ENCODE measurements at places on chromosomes 4 and X. TPM values are rescaled to one million over a fixed set of nuclear protein-coding genes. Genes with fewer than 3 reads are reported as not detected.

GRCh38 chr4:171308661-171309060 lies 504.5 kb upstream of the GALNTL6 start:
- DNase-seq, result no peak
- no peak overlapping the region for H3K27ac ChIP-seq
- H3K36me3 ChIP-seq, result no peaks in the 10 kb centered on the region
- no peaks in the 10 kb centered on the region for H3K4me1 ChIP-seq

GRCh38 chr4:10267066-10267465 lies 150.5 kb upstream of the WDR1 start:
- H3K27me3 ChIP-seq, result no peaks in the 10 kb centered on the region
- H3K4me1 ChIP-seq, result no peaks in the 10 kb centered on the region
- no peaks in the 10 kb centered on the region for H3K36me3 ChIP-seq
- H3K27ac ChIP-seq, result no peak overlapping the region

The AMER1 gene
- 5.7 TPM for total RNA-seq

- no peak overlapping the region for H3K27ac ChIP-seq
- peaks cover 18% of the 10 kb centered on the region for H3K36me3 ChIP-seq
- no peak overlapping the region for H3K4me3 ChIP-seq
- H3K4me1 ChIP-seq, result peaks cover 8% of the 10 kb centered on the region
- H3K27me3 ChIP-seq, result peaks cover 4% of the 10 kb centered on the region
- no peak for DNase-seq
Measured at GRCh38 chrX:47224266-47224895, 5.9 kb downstream of the CDK16 start.

The ATP1B4 gene
- total RNA-seq, result not detected

DNA sequence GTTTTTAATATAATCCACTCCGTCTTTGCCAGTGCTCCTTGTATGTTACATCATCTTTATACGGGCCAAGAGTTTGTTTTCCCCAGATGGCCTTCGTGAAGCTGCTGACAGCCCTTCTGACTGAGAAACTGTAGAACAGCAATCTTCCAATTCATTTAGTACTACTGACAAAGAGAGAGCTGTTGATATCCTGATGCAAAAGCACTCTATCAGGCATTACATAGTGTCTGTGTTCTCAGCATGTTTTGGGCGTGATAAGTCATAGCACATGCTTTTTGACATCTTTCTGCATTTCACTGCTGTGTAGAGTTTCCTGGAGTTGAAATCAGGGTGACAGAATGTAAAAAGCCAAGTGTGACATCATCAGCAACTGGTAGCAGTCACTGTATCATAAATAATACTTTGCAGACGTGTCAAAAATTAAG lies 746.3 kb upstream of the FAM241A start:
- H3K4me3 ChIP-seq, result no peak overlapping the region
- peak; percentile 1 for DNase-seq
- H3K4me1 ChIP-seq, result no peaks in the 10 kb centered on the region
- no peaks in the 10 kb centered on the region for H3K27me3 ChIP-seq
- no peaks in the 10 kb centered on the region for H3K36me3 ChIP-seq
- no peak overlapping the region for H3K27ac ChIP-seq

- H3K27me3 ChIP-seq, result no peaks in the 10 kb centered on the region
- H3K36me3 ChIP-seq, result no peaks in the 10 kb centered on the region
Measured at GRCh38 chrX:31132821-31133241, 61.0 kb upstream of the FTHL17 start.
